ENCODE measurements at places on chromosomes 16 and 17. TPM values are rescaled to one million over a fixed set of nuclear protein-coding genes. Genes with fewer than 3 reads are reported as not detected.

GRCh38 chr16:70476272-70477020 is 22.1 kb downstream of the FCSK start:
- no peak for DNase-seq
- H3K36me3 ChIP-seq, result peaks cover 89% of the 10 kb centered on the region
- no peaks in the 10 kb centered on the region for H3K27me3 ChIP-seq
- H3K4me3 ChIP-seq, result no peak overlapping the region
- no peaks in the 10 kb centered on the region for H3K4me1 ChIP-seq

GRCh38 chr17:14442798-14443528 is 142.1 kb downstream of the HS3ST3B1 start:
- H3K4me3 ChIP-seq, result no peak overlapping the region
- H3K4me1 ChIP-seq, result no peaks in the 10 kb centered on the region
- no peaks in the 10 kb centered on the region for H3K27me3 ChIP-seq

SBK1 gene
- polyA plus RNA-seq, result 3.2 TPM

- no peaks in the 10 kb centered on the region for H3K27me3 ChIP-seq
- H3K4me1 ChIP-seq, result peaks cover 39% of the 10 kb centered on the region
- no peak overlapping the region for H3K27ac ChIP-seq
Observed at GRCh38 chr17:82241183-82241925, 12.5 kb downstream of the SLC16A3 start.

NPB gene
- 0.39 TPM for polyA plus RNA-seq

- no peak overlapping the region for H3K4me3 ChIP-seq
- no peaks in the 10 kb centered on the region for H3K27me3 ChIP-seq
- H3K4me1 ChIP-seq, result peaks cover 6% of the 10 kb centered on the region
- no peak for DNase-seq
Observed at GRCh38 chr17:57455063-57455914, 199.0 kb downstream of the MSI2 start.

NCOR1 gene
- polyA plus RNA-seq, result 122 TPM

DNA sequence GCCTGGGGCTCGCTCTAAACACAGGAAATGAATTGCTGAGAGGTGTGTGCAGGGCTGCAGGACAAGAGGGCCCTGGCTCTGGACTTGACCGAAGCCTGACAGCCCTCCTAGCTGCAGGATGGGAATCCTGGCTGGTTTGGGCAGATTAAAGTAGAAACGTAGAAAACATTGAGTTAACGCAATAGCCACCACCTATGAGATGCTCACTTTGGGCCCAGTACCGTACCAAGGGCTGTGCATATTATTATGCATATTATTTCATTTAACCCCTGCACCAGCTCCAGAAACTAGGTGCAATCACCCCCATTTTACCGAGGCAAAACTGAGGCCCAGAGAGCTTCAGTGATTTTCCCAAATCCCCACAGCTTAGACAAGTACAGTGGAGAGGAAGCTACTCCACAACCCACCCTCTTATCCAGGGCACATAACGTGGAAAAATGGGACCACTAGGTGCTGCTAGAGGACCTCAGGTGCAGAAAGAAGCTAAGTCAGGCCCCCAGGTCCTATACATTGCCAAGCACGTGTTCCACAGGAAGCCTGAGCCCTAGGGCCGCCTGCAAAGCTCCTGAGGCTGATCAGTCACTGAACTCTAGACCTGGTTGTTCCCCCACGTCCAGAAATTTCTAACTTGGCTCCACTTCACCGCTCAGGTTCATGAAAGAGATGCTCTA is 79.2 kb downstream of the MYH11 start:
- peaks cover 3% of the 10 kb centered on the region for H3K27me3 ChIP-seq
- H3K4me3 ChIP-seq, result no peak overlapping the region
- H3K27ac ChIP-seq, result no peak overlapping the region

SMIM36 gene
- polyA plus RNA-seq, result not detected

GRCh38 chr17:49548051-49548505 is 27.6 kb upstream of the NXPH3 start:
- H3K4me3 ChIP-seq, result no peak overlapping the region
- H3K27ac ChIP-seq, result no peak overlapping the region
- no peaks in the 10 kb centered on the region for H3K36me3 ChIP-seq

DNA sequence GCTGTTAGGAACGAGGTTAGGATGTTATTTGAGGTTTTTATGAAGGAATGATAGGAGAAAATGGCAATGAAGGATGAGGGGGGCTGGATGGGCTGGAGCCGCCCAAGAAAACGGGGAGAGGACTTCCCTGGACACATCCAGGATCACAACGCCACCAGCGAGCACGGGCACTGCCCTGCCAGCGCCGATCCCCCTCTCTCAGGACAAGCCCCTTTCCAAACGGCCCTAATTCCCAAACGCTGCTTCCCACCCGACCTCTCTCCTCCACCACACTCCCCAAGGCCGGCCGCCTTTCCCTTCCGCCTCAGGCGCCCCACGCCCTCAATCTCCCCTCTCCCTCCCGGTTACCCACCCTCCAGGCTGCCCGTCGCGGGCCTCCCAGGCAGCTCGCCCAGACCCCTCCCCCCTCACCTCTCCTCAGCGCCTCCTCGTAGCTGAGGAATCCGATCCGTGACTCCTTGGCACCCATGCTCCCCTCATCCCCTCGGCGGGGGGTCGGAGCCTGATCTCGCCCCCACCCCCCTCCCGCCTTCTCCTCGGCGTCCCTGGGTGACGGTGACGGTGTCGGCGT is 377 bp downstream of the USP32 start:
- no peak for DNase-seq
- H3K4me3 ChIP-seq, result peak overlapping the region; percentile 64
- no peaks in the 10 kb centered on the region for H3K27me3 ChIP-seq
- no peaks in the 10 kb centered on the region for H3K36me3 ChIP-seq

- no peaks in the 10 kb centered on the region for H3K27me3 ChIP-seq
- peak; percentile 76 for DNase-seq
- H3K27ac ChIP-seq, result peak overlapping the region; percentile 95
- peaks cover 9% of the 10 kb centered on the region for H3K36me3 ChIP-seq
- H3K4me1 ChIP-seq, result peaks cover 56% of the 10 kb centered on the region
Observed at GRCh38 chr16:31476303-31477219, 4.6 kb downstream of the TGFB1I1 start.

EVI2B gene
- polyA plus RNA-seq, result 7.9 TPM

DNA sequence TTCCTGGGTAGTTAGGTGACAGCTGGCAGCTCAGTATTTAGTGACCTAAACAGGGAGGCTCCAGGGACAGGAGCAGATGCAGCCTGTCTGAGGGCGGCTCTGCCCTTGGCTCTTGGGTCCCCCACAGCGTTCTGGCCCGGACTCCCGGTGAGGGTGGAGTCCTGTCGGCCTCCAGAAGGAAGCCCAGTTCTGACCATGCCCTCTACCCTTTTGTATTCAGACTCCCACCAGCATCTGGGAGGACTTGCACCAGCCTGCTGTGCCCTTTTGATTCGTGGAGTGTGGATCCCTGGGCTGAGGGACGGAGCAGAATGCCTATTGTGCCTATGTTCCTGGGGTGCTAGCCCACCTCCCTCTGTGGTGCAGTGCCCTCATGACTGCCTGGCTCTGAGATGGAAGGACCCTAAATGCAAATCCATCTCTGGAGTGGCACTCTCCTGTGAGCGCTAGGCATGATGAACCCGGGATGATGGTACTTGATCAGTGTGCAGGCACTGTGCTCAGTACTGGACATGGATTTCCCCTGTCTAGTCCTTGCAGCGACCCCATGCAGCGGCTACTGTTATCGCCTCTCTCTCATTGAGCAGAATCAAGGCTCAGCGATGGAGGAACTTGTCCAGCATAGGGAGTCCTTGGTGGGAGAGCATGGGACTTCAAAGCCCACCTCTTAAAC is 123.1 kb downstream of the SNX29 start:
- H3K27ac ChIP-seq, result no peak overlapping the region
- H3K27me3 ChIP-seq, result no peaks in the 10 kb centered on the region
- no peaks in the 10 kb centered on the region for H3K4me1 ChIP-seq
- H3K4me3 ChIP-seq, result no peak overlapping the region

- no peak overlapping the region for H3K27ac ChIP-seq
- no peaks in the 10 kb centered on the region for H3K4me1 ChIP-seq
- no peak for DNase-seq
- H3K36me3 ChIP-seq, result peaks cover 36% of the 10 kb centered on the region
- H3K4me3 ChIP-seq, result no peak overlapping the region
Observed at GRCh38 chr16:47657977-47658376, 196.8 kb downstream of the PHKB start.

- H3K4me1 ChIP-seq, result no peaks in the 10 kb centered on the region
- H3K36me3 ChIP-seq, result peaks cover 56% of the 10 kb centered on the region
- H3K4me3 ChIP-seq, result no peak overlapping the region
Observed at GRCh38 chr16:56506941-56507340, 12.9 kb downstream of the BBS2 start.

- H3K4me3 ChIP-seq, result peak overlapping the region; percentile 71
- peaks cover 35% of the 10 kb centered on the region for H3K4me1 ChIP-seq
- no peaks in the 10 kb centered on the region for H3K27me3 ChIP-seq
- H3K27ac ChIP-seq, result peak overlapping the region; percentile 45
- DNase-seq, result no peak
Observed at GRCh38 chr16:2009164-2009711, 383 bp downstream of the ZNF598 start.

GPATCH8 gene
- 35.9 TPM for polyA plus RNA-seq

GRCh38 chr17:70922268-70922667 is 752.9 kb downstream of the KCNJ2 start:
- no peaks in the 10 kb centered on the region for H3K27me3 ChIP-seq
- no peaks in the 10 kb centered on the region for H3K4me1 ChIP-seq
- no peak for DNase-seq
- no peak overlapping the region for H3K4me3 ChIP-seq
- H3K27ac ChIP-seq, result no peak overlapping the region
- H3K36me3 ChIP-seq, result no peaks in the 10 kb centered on the region

GRCh38 chr17:32746698-32747097 is 130.2 kb downstream of the MYO1D start:
- H3K36me3 ChIP-seq, result peaks cover 15% of the 10 kb centered on the region
- H3K27ac ChIP-seq, result no peak overlapping the region
- no peak overlapping the region for H3K4me3 ChIP-seq
- no peaks in the 10 kb centered on the region for H3K27me3 ChIP-seq
- no peak for DNase-seq

DNA sequence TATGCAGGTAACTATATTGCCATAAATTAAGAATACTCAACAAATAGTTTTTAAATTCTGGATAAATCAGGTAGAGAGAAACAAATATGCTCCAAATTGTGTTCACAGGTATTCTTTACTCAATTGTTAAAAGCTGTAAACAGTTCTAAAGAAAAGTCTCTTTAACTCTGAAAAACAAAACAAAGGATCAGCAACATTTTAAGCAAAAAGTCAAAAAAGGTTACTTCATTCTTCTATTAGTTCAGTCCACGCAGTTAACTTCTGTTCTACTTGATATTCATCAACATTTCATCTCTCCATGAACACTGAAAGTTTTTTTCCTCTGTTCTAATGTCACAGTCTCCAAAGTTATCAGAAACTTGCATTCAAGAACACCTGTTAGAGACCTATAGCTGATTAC is 47.9 kb downstream of the SCPEP1 start:
- H3K4me3 ChIP-seq, result no peak overlapping the region
- no peaks in the 10 kb centered on the region for H3K27me3 ChIP-seq
- no peaks in the 10 kb centered on the region for H3K36me3 ChIP-seq

DNA sequence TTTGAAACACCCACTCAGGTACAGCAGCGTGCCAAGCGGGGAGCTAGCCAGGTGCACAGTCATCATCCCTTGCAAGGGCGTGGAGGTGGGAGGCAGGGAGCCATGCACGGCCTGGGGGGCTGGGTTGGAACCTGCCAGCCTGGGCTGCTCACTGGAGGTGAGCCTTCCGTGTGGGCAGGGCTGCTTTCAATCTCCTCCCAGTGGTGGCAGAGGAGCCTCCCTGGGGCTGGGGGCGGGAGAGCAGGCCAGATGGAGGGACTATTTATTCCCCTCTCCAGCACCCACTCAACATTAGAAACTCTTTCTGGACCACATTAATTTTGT is 90.3 kb downstream of the KATNIP start:
- H3K4me1 ChIP-seq, result peaks cover 3% of the 10 kb centered on the region
- H3K27me3 ChIP-seq, result no peaks in the 10 kb centered on the region
- H3K36me3 ChIP-seq, result peaks cover 9% of the 10 kb centered on the region

UNC119 gene
- polyA plus RNA-seq, result 48.9 TPM

- peaks cover 93% of the 10 kb centered on the region for H3K36me3 ChIP-seq
- no peak for DNase-seq
- no peaks in the 10 kb centered on the region for H3K27me3 ChIP-seq
- no peak overlapping the region for H3K27ac ChIP-seq
- no peaks in the 10 kb centered on the region for H3K4me1 ChIP-seq
- H3K4me3 ChIP-seq, result no peak overlapping the region
Observed at GRCh38 chr17:78823282-78824046, 17.1 kb downstream of the USP36 start.

DNA sequence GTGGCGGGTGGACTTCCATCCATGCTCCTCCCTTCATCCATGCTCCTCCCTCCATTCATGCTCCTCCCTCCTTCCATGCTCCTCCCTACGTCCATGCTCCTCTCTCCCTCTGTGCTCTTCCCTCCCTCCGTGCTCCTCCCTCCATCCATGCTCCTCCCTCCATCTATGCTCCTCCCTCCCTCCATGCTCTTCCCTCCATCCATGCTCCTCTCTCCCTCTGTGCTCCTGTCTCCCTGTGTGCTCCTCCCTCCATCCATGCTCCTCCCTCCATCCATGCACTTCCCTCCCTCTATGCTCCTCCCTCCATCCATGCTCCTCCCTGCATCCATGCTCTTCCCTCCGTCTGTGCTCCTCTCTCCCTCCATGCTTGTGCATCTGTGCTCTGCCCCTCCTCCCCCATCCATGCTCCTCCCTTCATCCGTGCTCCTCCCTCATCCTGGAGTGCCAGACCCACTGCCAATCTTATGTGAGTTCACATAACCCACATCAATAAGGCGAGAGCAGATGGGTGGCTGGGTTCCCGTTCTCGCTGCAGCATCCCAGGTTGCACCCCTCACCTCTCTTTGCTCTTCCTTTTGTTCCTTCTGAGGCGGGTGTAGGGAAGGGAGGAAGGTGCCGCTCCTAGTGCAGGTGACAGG is 22.8 kb downstream of the KSR1 start:
- DNase-seq, result no peak
- H3K27me3 ChIP-seq, result no peaks in the 10 kb centered on the region
- H3K4me3 ChIP-seq, result no peak overlapping the region

DNA sequence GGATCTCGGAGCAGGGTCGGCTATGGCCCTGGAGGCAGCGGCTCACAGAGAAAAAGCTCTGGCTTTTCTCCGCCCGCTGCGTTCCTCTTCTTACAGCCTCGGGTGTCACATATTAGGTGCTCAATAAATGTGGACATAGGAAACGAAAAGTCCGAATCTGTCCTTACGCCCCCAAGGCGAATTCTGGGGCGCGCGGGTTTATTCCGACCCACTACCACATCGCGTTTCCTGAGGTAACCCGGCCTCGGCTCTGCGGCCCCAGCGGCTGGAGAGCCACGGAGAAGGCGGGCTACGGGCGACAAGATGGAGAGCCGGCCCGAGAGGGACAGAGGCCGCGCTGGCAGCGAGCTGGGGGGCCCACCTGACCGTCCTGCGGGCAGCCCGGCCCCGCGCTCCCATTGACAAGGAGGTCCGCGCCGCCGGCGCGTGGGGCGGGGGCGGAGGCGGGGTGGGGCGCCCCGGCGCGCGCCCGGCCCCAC is 573 bp upstream of the GNAO1 start:
- H3K4me3 ChIP-seq, result peak overlapping the region; percentile 35
- H3K27me3 ChIP-seq, result peaks cover 69% of the 10 kb centered on the region
